ENCODE measurements at places on chromosomes 13 and 19. TPM values are rescaled to one million over a fixed set of nuclear protein-coding genes. Genes with fewer than 3 reads are reported as not detected.

The SIGLEC9 gene
- 133 TPM for polyA plus RNA-seq

The ZNF90 gene
- not detected for polyA plus RNA-seq

DNA sequence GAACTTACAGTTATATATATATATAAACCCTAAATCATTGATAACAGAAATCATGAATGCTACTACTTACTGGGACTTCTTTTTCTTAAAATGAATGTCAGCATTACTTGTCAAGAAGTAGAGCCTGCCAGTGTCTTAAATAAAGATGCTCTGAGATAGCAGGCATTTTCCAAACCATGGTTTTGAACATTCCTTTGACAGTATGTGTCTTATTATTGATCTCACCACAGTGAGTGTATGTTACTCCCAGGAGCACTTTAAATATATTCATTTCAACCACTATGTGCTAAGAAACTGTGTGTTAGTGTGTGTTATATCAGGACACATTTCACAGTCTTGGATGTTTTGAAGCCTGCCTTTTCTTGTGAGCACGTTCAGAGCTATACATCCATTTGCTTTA lies 28.2 kb downstream of the TNFRSF19 start:
- no peak for DNase-seq

GRCh38 chr13:107200491-107200890 lies 632.6 kb upstream of the ARGLU1 start:
- DNase-seq, result no peak

The SLC8A2 gene
- polyA plus RNA-seq, result not detected

The SIAH3 gene
- polyA plus RNA-seq, result not detected

GRCh38 chr13:100883453-100883852 lies 208.9 kb upstream of the TMTC4 start:
- DNase-seq, result no peak

DNA sequence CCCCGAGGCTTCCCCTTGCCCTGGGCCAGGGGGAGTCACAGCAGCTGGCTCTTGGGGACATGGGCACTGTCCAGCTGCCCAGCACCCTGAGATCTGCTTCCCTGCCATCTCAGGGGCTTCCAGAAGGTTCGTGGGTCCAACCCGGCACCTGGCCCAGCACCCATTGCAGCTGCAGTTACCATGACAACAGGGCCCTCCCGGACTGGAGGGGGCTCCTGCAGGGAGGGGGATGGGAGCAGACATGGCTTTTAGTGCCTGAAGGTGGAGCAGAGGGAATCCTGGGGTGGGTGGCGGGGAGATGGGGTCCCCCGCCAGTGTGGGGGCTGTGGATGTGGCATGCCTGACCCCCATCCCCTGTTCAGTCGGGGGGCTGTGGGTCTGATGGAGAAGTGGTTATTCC lies 14.7 kb downstream of the PIN1 start:
- DNase-seq, result no peak

DNA sequence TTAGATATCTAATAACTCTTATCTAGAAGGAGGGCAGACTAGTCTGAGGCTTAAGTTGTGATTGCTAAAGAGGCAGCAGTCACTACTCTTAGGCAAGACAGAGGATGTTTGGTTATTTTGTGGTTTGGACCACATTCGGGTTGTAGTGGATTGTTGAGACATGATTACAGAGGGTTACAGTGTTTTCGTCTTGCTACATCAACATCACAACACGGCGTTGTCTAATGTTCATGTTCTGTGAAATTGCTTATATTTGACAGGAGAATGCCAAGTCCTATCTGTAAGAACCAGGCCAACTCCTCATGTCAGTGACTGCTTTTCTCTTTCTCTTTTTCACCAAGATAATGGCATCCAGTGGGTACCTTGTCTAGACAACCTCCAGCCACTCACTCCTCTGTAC lies 16.8 kb upstream of the TM9SF2 start:
- peak; percentile 77 for DNase-seq

- DNase-seq, result no peak
Observed at GRCh38 chr13:83281654-83282053, 600.6 kb downstream of the SLITRK1 start.

DNA sequence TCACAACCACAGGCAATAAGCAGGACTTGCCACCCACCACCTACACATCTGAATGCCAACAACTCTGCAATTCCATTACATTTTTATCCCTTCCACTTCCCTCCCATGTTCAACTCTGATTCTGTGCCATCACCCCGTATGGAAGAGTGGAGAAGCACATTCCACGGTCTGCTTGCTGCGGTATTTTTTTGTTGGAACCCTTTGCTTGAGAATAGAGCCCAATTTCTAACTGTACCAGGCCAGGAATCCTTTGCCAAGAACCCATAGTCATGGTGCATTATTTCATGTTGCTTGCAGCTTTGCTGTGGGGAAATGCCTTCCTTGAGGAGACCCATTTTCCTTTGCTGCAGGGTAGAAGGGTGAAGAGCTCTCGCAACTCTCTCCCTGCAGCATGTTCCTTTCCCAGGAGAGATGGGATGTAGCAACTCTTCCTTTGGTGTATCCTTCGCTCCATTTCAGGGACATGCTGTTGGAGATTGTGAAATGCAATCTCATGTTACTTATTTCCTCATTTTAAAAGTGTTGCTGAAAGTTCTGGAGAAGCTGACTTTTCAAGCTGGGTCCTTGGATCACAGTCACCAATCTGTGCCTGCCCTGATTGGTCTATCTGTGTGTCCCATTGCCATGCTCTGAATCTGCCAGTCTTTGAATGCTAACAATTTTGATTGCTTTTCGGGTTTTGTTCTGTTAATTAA lies 69.8 kb upstream of the STARD13 start:
- DNase-seq, result peak; percentile 79

DNA sequence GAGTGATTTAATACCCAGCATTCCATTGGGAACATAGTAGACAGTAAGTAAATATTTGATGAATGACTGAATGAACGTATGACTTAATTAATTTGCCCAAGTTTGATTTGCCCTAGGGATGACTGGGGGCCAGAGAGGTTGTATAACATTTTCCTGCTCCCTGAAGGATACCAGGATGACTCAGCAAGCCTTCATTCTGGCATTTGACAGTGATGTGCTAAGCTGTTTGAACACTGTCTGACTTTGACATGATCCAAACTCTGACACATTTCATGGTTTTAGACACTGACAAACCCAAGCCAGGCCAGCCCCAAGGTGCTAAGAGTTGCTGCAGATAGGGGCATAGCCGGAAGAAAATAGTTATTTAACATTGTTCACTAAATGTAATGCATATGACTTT lies 53.4 kb upstream of the KLF12 start:
- DNase-seq, result no peak

The ZNF225 gene
- polyA plus RNA-seq, result 1.1 TPM

DNA sequence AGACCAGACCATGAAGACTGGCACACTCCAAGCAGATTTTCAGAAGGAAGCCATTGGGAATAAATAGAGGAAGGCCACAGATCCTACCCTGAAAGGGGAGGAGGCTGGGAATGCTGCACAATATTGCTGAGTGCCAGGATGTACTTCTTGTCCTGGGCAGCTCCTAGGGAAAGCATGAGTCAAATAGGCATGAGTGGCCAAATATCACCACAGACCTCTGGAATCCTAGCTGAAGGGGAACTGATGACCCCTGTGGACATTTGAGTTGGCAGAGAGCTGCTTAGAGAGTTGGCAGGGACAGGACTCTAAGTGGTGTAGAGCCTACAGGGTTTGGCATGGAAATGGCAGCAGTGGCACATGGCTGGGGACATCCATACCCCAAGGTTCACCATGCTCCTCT lies 234.3 kb upstream of the TRPC4 start:
- DNase-seq, result no peak

The NOVA2 gene
- polyA plus RNA-seq, result not detected

The ARHGAP45 gene
- polyA plus RNA-seq, result 137 TPM

DNA sequence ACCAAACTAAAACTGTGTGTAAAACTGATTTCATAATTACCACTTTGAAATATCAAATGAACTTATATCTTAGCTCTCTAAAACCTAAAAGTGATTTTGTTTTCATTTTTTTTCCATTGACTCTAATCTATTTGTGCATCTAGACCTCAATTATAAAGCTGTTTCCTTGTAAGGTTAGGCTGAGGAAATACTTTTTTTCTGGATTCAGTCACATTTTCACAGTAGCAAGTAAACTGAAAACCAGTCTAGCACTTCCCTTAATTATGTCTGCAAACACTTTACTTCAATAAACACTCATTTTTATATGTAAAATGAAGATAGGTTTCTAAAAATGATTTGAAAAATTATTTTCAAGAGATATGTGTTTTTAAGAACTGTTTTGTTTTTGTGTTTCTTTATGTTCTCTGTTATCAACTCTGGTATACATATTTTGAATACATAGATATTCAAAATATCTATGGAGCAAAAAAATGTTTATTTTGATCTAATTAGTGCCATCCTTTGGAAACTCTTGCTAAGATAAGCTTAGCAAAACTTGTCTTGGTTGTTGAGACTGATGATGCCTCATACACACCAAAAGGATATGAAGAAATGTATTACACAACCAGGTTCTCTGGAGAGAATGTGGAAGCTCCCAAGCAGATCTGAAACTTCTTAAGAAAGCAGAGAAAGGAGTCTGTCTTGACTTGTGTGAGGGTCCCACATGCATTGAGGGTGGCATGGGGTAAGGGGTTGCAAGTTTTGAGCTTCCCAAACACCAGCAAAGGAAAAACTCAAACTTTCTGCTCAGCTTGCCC lies 1887.4 kb downstream of the PCDH9 start:
- DNase-seq, result no peak

The PLK5 gene
- 0.03 TPM for polyA plus RNA-seq

- DNase-seq, result no peak
Observed at GRCh38 chr13:110330491-110331011, 23.5 kb downstream of the COL4A2 start.

GRCh38 chr13:51729866-51730553 lies 74.0 kb downstream of the DHRS12 start:
- no peak for DNase-seq

The CALR gene
- 109 TPM for polyA plus RNA-seq

- no peak for DNase-seq
Observed at GRCh38 chr19:29672933-29673336, 7.7 kb downstream of the PLEKHF1 start.

Measured in CD14-positive monocyte (primary cell).